GM04503 (cell line): ENCODE measurements at places on chromosomes 6 and 20.

- no peak for DNase-seq
Measured at GRCh38 chr6:168100011-168100802, 21.2 kb upstream of the FRMD1 start.

- DNase-seq = no peak
Measured at GRCh38 chr6:26022737-26023136, 60.1 kb downstream of the TRIM38 start.

DNA sequence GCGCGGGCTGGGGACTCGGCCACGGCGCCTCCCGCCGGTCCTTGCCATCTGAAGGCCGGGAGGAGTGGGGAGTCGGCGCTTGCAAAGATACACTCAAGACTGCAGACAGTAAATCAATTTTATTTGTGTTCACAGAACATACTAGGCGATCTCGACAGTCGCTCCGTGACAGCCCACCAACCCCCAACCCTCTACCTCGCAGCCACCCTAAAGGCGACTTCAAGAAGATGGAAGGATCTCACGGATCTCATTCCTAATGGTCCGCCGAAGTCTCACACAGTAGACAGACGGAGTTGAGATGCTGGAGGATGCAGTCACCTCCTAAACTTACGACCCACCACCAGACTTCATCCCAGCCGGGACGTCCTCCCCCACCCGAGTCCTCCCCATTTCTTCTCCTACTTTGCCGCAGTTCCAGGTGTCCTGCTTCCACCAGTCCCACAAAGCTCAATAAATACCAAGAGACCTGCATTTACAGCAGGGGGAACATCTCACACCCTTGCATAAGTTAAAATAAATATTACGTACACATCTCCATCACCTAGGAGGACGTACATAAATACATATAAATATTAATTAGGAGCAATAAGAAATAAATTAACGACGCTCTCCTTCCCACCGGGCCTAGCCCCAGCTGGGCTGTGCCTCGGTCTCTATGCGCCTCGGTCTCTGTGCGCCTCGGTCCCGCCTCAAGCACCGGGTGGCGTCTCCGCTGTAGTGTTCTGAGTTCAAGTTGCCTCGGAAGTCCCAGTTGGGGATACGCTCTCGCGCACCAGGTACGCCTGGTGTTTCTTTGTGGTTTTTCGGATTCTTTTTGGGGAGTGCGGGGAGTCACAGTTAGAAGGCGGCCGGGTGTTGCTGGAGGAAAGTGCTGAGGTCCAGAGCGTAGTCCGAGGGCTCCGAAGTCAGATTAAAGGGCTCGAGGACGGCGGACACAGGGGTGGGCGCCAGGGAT, 889 bp upstream of the FLOT1 start:
- no peak for DNase-seq

GRCh38 chr6:81455641-81456040, 296.8 kb downstream of the TENT5A start:
- DNase-seq = no peak

DNA sequence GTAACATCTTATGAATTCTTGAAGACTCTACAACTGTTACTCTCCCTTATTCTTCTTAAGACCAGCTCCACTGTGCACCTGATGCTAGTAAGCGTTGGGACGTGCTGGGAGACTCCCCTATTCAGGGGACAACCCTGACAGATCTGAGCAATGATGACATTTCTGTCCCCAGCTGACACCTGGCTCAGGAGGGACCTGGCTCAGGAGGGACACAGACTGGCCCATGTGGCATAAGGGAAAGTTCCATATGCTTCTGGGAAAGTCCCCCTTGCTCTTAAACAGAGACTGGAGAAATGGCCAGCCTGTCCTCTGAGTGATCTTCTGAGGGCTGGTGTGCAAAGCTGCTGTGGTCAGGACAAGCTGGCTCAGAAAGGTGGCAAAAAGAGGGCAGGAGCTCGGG, 10.0 kb upstream of the CD93 start:
- DNase-seq = no peak

DNA sequence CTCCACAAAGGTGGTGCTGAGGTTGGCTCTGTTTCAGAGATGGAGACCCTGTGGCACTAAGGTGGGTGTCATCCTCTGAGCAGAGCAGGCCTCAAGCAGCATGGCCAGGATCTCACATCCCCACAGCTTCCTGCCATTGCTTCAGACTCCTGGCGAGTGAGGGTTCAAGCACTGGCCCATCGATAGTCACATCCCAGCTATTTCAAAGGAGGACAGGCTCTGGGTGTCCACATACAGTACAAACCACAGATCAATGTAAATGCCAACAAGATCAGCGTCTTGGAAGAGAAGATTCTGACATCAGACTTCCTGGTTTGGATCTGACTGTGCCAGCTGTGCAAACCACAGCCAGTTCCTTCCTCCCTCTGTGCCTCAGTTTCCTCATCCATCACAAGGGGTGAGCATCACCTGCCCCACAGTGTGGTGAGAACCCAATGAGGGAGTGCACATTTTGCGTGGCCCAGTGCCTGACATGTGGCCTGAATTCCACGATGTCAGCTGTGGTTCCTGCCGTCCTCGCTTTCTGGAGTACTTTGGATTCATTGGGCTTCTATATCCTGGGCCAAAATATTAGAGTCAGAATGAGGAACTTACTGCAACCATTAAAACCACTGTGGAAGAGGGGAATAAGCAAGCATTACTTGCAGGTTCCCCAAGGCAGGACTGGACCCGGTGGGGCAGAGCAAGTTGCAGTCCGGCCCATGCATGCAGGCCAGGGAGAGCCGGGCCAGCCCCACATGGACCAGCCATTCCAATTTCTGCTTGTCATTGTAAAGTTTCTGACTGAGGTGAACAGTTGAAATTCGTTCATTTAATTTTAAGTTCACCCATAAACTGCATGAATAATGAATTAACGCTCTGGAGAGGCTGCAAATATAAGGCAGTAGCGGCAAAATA, 236.0 kb downstream of the TTLL2 start:
- no peak for DNase-seq

DNA sequence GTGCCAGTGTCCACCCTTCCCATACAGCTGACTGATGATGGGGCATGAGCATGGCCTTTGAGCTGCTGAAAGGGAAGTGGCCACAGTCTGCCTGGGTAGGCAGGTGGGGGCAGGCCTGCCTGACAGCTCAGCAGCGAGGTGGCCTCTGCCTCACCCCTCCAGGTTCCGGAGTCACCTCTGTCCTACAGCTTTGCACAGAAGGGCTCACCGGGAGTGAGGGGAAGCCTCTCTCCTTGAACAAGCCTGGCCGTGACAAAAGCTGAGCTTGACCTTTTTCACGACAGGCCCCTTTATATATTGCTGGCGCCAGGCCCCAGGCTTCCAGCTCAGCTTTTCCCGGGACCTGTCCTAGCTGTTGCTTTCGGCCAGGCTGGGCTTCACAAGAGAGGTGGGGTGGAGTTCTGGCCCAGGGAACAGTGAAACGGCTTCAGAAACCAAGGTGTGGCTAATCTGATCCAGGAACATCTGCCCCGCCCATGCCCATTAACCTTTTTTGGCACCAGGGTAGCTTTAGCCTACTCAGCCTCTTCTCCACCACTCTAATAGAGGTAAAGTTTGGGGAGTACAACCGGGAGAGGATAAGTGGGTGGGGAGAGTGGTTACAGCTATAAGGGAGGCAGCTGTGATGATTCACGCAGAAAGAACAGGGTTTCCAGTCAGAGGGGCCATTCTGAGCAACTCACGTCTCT, 42.9 kb downstream of the C6orf132 start:
- no peak for DNase-seq

DNA sequence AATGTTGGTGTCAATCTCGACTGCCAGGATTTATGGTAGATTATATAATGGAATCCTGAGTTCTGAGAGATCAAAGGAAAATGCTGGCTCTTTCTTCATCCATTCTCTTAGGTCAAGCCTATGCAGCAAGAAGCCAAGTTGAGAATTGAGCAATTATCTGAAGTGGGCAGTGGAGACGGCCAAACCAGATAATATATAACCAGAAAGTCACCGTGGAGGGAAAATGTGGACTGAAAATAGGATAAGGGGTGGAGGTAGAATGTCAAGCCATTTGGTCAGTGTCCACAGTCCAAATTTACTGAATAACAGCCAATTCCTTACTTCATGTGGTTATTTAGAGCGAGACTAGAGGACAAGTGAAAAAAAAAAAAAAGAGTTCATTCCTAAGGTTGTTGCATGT, 107.8 kb upstream of the ESR1 start:
- DNase-seq = no peak

DNA sequence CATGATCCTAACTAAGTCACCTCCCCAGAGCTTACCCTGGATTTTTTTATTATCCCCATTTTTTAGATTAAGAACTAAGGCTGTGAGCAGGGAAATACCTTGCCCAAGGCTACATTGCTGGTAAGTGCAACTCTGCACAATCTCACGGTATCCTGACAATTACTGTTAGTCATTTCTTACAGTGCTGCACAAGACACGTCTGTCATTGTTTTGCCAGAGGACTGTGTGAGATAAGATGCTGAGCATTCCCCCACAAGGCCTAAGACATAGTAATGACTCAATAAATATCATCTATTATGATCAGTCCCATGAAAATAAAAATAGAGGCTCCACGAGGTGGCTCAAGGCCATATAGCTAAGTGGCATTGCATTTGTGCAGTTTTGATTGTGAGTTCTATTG, 21.0 kb downstream of the PFDN4 start:
- no peak for DNase-seq

DNA sequence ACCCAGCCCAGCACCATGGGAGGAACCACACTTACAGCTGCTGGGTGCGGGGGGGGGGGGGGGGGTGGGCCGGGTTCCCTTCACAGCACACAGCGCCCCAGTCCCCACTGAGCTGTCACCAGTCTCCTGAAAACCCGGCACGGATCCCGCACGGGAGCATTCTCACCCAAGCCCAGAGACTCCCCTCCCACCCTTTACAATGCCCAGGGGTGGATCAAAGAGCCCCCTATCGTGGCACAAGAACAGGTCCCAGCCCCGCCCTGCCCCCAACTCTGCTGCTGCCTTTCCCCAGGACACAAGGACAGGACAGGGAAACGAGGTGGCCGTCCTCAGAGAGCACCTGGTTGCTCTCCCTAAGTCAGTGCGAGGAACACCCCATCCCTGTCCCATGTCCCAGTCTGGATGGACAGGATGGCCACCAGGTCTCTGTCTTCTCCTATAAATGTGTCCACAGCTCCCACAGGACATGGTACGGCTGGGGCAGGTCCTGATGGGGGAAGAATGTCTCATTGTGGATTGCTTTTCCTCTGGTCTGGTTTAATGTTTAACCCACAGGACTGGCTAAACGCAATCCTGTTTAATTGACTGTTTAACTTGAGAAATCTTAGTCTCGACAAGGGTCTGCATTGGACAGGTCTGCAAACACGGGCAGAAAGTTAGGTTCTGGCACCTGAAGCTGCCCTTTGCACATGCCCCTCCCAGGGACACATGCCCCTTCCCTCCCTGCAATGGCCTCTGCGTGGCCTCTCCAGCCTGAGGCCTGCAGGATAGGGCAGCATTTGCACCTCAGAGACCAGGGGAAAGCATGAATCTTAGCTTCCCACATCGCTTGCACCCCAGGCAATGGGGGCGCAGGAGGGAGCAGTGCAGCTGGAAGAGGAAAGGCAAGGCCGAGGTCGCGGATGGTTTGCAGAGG, 45.3 kb downstream of the DACT2 start:
- no peak for DNase-seq

GRCh38 chr6:128519132-128519930, 1.1 kb downstream of the PTPRK start:
- no peak for DNase-seq

- DNase-seq = no peak
Measured at GRCh38 chr6:164151161-164152120, 736.9 kb downstream of the QKI start.

DNA sequence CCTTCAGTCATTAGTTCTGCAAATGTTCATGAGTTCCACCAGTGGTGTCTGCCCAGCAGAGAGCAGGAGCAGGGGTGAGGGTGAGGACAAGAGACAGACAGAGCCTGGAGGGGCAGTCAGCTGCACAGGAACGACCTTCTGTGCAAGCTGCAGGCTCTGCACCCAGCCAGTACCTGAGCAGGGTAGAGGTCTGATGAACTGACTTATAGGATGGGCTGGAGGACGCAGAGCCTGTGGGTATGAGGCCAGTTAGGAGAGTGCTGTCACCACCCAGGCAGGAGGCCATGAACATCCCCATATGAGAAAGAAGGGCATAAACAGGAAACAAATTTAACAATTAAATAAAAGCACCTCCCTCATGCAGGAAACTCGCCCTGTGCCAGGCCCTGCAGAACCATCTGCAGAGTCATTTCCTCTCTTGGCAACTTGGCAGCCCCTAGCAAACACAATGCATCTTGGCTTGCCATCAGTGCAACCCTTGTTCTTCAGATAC, 17.9 kb downstream of the C6orf15 start:
- DNase-seq = no peak

GRCh38 chr6:25449774-25450173, 170.6 kb downstream of the CARMIL1 start:
- no peak for DNase-seq

DNA sequence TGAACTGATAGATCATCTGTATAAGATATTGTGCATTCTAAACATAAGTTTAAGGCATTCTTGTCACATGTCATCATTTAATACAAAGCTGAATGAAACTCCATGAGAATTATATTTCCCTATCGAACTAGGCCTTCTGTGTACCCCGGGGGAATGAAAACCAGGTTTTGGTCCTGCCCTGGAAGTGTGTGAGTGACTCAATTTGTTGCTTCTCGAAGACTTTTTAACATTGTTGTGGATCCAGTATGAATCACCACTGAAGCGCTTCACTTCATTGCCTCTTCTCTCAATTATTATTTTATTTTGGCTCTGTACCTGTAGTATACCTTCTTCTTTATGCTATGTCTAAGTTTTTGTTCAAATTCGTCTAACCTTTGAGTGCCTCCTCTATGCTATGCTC, 150.8 kb downstream of the GRIK2 start:
- DNase-seq = no peak

- DNase-seq = no peak
Measured at GRCh38 chr6:107819964-107820337, 4.2 kb downstream of the SCML4 start.

DNA sequence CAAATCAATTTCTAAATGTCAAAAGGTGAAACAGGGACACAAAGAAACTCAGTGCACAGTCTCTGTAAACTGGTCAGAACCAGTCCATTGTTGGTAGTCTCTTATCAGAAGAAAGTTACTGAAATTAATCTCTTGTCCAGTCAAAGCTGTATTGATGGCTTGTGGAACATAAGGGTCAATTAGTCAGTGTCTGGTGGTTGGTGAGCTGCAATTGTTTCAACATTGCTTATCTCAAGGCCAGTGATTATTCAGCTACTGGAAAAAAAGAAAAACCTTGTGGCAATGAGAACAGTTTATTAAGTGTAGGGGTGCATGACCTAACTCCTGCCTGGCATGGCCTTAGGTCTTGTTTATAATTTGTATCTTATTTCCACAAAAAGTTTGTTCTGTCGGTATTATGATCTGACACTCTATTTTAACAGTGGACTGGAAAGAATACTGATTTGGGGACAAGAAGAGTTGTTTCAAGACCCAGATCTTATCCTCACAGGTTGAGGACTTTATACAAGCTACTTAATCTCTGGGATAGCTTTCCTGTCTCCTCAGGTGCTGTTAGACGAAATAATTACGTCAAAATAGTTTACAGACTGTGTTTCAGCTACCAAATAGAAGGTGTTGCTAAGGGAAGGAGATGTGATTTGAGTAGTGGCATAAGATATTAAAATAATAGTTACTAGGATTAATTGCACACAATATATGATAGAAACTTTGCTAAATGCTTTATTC, 520.0 kb upstream of the IRAK1BP1 start:
- no peak for DNase-seq
